T-helper 2 cell (primary cell): ENCODE measurements at places on chromosomes 13 and 19.

- peak; percentile 46 for DNase-seq
Observed at GRCh38 chr13:42275098-42275471, 3.1 kb downstream of the AKAP11 start.

GRCh38 chr13:71358218-71358617 is 508.8 kb downstream of the DACH1 start:
- DNase-seq = no peak

- no peak for DNase-seq
Observed at GRCh38 chr19:4446704-4447200, 10.8 kb downstream of the UBXN6 start.

DNA sequence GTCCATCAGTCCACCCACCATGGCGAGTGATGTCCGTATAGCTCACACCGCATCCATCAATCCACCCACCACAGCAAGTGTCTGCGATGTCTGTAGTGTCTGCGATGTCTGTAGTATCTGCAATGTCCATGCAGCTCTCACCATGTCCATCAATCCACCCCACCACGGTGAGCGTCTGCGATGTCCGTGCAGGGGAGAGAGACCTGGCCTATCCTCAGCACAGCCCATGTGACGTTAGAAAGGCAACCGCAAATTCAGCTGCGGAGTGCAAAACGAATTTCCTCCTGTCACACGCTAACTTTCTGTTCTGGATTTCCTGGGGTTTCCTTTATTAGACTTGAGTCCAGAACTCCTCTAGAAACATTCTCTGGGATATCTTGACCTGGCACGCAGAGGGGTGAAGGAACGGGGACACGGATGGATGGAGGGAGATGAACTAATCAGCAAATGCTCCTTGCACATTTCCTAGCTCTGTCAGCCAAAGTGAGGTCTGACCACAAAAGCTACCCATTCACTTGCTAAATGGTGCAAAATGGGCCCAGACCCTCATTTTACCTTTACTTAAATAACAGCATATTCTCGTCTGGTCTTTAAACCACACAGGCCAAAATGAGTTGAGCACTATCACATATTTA is 18.3 kb downstream of the RASA3 start:
- DNase-seq = no peak

DNA sequence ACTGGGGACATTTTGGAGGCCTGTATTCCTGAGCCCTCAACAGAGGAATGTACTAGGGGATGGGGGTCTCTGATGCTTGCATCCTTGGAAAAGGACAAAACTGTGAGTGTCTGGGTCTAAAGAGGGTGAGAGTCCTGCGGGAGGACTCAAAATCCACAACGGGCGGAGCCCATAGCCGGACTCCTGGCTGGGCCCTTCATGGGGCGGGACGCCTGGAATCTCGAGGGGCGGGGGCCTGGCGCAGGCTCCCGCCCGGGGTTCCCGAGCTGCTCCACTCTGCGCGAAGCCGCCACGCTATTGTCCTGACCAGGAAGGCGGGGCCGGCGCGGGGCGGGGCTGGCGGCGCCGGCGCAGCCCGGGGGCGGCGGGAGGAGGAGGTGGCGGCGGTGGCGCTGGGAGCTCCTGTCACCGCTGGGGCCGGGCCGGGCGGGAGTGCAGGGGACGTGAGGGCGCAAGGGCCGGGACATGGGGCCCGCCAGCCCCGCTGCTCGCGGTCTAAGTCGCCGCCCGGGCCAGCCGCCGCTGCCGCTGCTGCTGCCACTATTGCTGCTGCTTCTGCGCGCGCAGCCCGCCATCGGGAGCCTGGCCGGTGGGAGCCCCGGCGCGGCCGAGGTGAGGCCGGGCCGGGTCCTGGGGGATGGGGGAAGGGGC is at the start of gene APLP1:
TSS of gene APLP1 (plus strand) at position 403 of the 651 bp plus-strand sequence. CDS start at position 466, 63 bp downstream.
- peak; percentile 63 for DNase-seq

DNA sequence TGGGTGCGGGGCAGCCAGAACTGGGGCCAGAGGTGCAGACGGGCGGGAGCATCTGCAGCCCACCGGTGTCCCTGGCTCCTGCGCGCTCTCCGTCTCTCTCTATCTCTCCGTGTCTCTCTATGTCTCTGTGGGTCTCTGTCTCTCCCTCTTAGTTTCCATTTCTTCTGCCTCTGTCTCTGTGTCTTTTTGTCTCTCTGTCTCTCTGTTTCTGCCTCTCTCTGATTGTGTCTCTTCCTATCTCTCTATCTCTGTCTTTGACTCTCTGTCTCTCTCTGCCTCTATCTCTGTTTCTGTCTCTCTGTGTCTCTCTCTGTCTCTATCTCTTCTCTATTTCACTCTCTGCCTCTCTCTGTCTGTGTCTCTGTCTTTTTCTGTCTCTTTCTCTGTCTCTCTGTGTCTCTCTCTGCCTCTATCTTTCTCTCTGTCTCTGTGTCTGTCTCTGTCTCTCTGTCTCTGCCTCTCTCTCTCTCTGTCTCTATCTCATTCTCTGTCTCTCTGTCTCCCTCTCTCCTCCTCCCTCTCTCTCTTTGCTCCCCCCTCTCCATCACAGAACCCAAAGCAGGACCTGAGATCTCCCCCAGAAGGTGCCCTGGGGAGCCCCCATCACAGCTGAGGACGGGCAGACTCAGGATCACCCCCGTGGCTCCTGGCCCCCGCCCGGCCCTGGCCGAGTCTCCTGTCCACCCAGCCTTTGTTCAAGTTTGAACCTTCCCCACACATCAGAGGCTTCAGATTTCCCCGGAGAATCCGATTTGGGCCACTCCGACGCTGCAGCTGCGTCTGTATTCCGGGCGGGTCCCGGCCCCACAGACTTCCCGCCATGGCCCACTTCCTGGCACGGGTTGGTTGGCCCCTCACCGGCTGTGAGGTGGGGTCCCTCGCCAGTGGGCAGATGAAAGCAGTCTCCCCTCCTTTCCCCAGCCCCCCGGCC is 48.6 kb upstream of the TCF3 start:
- no peak for DNase-seq

- DNase-seq = no peak
Observed at GRCh38 chr13:94613051-94613450, 11.4 kb downstream of the GPR180 start.

- no peak for DNase-seq
Observed at GRCh38 chr13:83618966-83619365, 263.3 kb downstream of the SLITRK1 start.

DNA sequence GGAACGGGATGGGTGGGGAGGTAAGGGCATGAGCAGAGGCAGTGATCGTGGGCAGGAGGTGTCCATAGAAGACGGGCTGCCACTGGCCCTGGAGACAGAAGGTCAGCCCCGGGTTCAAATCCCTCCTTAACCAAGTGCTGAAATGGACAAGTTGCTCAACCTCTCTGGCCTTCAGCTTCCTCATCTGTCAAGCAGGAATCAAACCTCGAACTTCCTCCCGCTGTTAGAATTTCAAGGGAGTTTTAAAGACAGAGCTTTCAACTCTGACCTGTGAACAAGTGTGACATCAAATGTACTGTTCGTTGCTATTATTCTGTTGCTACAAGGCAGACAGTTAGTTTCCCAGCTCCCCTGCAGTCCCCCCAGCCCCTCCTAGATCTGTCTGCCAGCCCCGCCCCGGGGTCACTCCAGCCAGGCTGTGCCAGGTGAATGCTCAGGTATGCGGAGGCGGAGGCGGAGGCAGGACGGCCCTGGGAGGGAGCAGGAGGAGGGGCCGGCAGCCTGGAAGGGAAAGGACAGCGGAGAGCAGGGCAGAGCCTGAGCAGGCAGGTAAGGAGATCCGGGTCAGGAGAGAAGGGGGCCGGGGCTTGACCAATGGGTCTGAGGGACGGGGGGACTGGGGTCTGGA is at the start of gene EPS8L1:
TSS of gene EPS8L1 (plus strand) at position 499 of the 628 bp plus-strand sequence. CDS start 576 bp downstream, outside the sequence.
- DNase-seq = no peak

DNA sequence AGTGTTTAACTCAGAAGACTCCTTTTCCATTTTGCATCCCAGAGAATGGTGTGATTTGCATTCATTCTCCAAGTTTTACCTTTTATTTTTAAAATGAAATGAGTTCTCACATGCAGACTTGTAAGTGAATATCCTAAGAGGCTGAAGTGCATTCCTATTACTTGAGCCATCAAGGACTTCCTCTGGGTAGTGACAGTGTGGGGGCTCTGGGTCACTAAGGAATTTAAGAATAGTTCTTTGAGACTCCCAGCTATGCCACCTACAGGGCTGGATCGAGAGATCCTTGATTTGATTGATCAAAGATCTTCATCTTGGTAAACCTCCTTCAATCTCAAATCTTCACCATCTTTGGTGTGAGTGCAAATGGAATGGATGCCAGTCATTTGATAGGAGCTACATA is 36.3 kb upstream of the SLC10A2 start:
- no peak for DNase-seq

GRCh38 chr19:10876459-10877240 is 5.3 kb downstream of the CARM1 start:
- no peak for DNase-seq

DNA sequence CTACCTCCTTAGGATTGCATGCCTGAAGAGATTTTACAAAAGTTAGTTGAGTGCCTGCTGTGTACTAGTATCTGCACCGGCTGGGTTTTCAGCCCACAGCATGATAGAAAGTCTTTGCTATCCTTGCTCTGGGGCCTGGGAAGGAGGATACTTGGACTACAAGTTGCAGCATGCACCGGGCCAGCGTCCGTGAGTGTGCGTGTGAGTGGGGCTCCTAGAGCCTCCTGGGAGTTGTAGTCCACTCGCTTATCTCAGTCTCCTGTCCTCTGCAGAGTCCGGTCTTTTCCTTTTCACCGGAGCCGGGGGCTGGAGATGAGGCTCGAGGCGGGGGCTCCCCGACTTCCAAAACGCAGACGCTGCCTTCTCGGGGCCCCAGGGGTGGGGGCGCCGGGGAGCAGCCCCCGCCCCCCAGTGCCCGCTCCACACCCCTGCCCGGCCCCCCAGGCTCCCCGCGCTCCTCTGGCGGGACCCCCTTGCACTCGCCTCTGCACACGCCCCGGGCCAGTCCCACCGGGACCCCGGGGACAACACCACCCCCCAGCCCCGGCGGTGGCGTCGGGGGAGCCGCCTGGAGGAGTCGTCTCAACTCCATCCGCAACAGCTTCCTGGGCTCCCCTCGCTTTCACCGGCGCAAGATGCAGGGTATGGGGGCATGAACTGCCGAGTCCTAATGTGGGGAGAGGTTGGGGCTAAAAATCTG is 20.6 kb downstream of the BRSK1 start:
- DNase-seq = no peak

DNA sequence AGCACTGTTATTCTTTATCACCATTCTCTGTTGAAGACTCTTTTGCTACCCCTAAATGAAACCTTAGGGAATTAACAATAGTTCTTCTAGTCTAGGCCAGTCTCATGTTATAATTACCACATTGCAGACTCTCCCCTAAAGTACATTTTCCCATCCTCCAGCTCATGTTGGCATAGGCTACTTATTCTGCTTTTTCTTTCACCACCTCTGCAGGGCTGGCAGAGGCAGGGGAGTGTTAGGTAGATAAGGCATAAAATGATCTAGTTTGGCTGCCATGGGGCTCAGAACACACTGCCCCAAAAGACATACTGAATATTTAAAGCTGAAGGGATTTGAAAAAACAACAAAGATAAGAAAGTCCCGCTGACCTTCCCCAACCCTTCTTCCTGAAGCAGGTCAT is 82.7 kb upstream of the RFC3 start:
- DNase-seq = no peak

- no peak for DNase-seq
Observed at GRCh38 chr13:86974995-86975328, 696.2 kb upstream of the SLITRK5 start.
